ENCODE measurements at places on chromosomes 12 and 14.

DNA sequence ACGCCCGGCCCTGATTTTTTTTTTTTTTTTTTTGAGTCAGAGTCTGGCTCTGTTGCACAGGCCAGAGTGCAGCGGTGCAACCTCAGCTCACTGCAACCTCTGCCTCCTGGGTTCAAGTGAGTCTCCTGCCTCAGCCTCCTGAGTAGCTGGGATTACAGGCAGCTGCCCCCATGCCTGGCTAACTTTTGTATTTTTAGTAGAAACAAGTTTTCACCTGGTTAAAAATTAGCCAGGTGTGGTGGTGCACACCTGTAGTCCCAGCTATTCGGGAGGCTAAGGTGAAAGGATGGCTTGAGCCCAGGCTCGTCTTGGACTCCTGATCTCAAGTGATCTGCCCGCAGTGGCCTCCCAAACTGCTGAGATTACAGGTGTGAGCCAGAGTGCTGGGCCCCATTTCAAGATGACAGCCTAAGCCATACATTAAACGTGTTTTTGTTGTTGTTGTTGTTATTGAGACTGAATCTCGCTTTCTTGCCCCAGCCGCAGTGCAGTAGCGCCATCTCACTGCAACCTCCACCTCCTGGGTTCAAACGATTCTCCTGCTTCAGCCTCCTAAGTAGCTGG, 42.7 kb upstream of the EAPP start:
- DNase-seq, result no peak

- no peak for DNase-seq
Observed at GRCh38 chr14:84584511-84584910, 945.4 kb upstream of the FLRT2 start.

DNA sequence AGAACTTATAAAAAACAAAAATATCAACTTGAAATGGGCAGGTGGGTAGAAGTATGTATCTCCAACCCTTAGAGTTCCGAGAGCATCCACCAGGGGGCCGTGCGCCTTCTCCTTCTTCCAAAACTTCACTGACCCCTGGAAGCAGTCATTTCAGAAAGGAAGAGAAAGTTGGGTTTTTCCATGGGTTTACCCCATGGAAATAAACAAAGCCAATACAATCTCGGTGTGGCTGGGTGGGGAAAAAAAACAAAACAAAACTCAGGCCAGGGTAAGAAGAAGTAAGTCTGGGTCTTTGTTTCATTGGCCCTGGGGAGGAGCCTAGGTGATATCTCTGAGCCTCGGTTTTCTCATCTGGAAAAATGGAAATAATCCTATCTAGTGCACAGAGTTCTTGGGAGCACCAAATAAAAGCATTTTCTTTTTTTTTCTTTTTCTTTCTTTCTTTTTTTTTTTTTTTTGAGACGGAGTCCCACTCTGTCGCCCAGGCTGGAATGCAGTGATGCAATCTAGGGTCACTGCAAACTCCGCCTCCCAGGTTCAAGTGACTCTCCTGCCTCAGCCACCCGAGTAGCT, 33.6 kb upstream of the HNF1A start:
- peak; percentile 71 for DNase-seq

- DNase-seq, result no peak
Observed at GRCh38 chr12:66269757-66270383, 32.4 kb upstream of the HELB start.

- no peak for DNase-seq
Observed at GRCh38 chr12:53365245-53365904, 14.6 kb upstream of the SP1 start.

DNA sequence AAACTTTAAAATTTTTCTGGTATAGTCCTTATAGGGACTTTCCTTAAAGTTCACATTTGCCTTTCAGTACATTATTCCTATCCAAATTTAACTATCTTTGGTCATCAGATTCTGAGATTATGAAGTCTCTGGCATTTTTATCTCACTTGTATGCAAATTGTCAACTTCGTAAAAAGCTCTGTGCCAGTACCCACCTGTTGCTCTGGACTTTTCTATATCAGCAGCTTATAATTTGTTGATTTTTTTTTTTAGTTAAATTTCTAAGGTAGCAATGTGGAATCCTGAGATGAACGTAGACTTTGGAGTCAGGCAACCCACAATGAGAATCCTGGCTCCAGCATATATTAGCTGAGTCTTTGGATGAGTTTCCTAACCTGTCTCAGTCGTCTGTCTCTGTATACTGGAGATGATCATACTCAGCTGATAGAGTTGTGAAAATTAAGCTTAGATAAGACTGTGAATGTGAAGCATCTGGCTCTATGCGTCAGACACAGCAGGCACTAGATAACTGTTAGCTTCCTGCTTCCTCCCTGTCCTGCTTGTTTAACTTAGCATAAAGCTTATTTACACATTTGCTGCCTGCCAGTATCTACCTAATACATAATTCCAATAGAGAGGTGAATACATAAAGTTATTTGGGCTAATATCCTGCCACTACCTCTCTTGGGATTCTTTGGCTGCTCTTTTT, 59.8 kb downstream of the MARK3 start:
- DNase-seq, result no peak

- no peak for DNase-seq
Observed at GRCh38 chr12:109744986-109745942, 31.6 kb downstream of the FAM222A start.

- no peak for DNase-seq
Observed at GRCh38 chr14:99202516-99202915, 69.5 kb downstream of the BCL11B start.

DNA sequence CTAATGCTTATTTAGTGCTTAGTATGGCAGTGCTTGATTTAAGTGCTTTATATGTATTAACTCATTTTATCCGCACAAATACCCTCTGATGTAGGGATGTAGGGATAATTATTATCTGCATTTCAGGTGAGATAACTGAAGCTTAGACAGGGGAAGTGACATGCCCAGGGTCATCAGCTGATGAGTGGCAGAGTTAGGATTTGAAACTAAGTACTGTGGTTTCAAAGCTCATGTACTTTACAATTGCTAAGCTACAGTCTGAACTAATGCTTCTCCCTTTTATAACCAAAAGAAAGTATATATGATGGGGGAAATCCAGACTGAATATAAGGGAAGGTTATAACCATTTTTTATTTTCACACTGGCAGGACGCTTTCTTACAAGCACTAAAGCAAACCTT, 229.6 kb upstream of the NAV3 start:
- DNase-seq, result no peak

- no peak for DNase-seq
Observed at GRCh38 chr14:32950584-32950983, 11.9 kb downstream of the NPAS3 start.

- no peak for DNase-seq
Observed at GRCh38 chr12:54719691-54720090, 71.5 kb upstream of the DCD start.

DNA sequence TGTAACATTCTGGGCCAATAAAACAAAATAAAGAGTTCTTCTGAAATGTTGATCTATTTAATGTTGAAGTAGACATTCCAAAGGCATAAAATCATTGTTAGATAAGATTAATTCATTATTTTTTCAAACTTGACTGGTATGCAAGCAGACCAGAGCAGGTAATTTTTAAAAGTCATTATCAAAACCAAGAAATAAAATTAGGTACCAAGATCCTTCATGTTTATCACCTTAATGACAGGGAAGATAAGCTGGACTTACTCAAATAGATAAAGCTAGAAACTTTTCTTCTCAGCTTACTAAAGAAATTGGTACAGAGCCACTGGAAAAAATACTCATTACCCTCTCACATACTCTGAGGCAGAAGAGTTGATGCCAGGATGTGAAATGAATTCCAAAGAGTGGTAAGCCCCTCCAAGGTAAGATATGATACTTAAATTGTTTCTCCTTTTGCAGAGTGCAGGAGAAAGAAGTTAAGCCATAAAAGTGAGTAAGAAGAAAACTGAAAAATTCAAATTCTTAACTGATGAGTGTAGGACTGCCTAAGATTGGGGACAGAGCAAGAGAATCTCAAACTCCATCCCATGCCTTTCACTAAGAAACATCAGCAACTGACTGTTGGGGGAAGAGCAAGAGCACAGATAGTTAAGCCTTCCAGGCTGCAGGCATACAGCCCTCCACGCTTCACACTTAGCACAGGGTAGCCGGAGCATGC, 111.9 kb downstream of the SLC41A2 start:
- no peak for DNase-seq

GRCh38 chr14:36442824-36443241, 77.2 kb downstream of the NKX2-1 start:
- DNase-seq, result no peak

GRCh38 chr14:90096566-90096965, 34.8 kb downstream of the KCNK13 start:
- DNase-seq, result no peak

- no peak for DNase-seq
Observed at GRCh38 chr12:16796168-16796567, 190.2 kb upstream of the LMO3 start.

GRCh38 chr12:6894321-6894720, 10.3 kb upstream of the LRRC23 start:
- DNase-seq, result no peak

DNA sequence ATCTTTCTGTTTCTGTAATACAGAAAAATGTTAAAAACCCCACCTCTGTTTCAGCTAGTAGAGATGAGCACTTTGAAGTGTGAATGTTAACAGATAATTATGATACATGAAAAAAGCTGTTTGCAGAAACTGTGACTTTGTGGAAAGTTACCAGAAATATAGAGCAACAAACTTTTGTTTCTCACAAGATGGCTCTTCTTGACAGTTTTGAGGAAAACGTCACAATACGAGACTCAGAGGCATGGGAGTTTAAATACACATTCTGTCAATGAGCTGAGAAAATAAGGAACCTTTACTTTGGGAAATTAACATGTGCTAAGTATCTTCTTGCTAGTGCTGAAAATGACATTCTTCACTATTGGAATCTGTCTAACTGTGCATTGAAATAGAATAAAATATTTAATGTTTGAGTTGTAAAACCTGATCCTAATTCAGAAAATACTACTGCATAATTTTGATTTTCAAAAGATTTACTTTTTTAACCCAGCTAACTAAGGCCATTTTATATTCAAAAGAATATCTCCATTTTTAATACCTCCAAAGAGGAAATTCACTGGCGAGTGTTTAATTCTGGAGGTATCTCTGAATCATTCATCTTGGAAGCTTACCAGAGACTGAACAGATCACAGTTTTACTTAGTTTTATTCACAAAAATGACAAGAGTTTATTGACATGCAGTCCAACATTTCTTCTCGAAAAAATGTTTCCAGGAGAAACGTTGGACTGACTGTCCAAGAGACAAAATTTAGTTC, 308.9 kb upstream of the LRFN5 start:
- DNase-seq, result no peak

DNA sequence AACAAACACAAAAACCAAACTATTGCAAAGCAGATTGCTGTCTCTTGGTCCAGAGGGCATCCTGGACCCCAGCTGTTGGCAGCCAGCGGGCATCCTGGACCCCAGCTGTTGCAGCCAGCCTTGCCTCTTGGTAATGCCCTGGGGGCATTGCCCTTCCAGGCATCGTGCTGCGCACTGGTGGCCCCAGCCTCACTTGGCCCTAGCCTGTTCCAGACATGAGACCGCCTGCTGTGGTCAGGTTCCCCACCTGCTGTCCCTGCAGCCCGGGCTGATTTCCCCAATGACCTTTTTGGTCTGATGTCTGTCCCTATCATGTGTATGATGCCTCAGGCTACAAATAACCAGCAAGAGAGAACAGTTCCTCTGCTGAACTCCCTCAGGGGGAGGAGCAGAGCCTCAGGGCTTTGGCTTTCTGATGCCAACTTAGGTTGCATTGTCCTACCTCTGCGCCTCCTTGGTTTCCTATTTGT, 20.8 kb downstream of the MLXIP start:
- no peak for DNase-seq

- no peak for DNase-seq
Observed at GRCh38 chr14:96239711-96240141, 16.3 kb upstream of the BDKRB1 start.

DNA sequence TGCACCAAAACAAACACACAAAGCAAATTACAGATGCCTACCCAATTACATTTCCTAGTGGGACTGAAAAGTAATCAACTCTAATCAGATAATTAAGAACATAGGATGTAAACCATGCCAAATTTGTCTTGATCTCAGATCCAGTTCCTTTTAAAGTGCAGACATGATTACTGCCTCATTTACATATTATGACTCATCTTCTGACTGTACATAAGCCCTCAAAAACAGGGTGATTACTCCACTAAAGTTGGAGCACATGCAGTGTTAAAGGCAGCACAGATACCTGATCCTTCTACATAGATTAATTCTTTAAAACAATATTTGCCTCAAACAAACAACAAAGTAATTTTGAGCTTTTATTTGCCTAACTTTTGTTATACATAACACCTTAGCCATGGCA, 337.2 kb downstream of the RPS29 start:
- DNase-seq, result no peak

- no peak for DNase-seq
Observed at GRCh38 chr14:60981633-60982455, 799 bp downstream of the SLC38A6 start.

DNA sequence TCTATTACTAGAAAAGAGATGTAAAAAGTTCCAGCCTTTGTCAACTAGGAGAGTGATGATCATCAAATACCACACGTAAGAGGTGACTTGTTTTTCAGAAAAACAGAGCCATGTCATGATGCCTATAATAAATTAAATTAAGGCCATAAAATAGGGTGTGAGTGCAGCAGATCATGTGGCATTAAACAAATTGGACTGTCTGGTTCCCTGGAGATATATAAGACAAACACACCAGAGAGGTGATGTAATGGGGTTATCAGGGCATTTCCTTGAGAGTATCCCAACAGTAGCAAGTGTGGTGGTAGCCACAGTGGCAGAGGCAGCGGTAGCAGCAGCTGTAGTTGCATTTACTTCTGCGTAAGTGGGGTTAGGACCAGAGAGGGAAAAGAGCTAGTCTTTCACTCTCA, 14.6 kb upstream of the GALNT6 start:
- DNase-seq, result no peak

- DNase-seq, result no peak
Observed at GRCh38 chr14:66824251-66824650, 316.3 kb downstream of the GPHN start.

- no peak for DNase-seq
Observed at GRCh38 chr14:55711175-55711811, 131.3 kb downstream of the KTN1 start.

GRCh38 chr14:104360501-104360900, 219.1 kb upstream of the C14orf180 start:
- DNase-seq, result no peak

GRCh38 chr14:57246933-57247657, 21.6 kb downstream of the EXOC5 start:
- DNase-seq, result no peak

Measured in stimulated activated CD4-positive, alpha-beta T cell treated with anti-CD3 and anti-CD28 coated beads, TNF-alpha, amount 100 ng/mL, for 48 hours (primary cell).